ENCODE measurements at places on chromosomes 2 and 18. TPM values are rescaled to one million over a fixed set of nuclear protein-coding genes. Genes with fewer than 3 reads are reported as not detected.

Gene UGT1A4
- total RNA-seq, result not detected

Gene EGR4
- total RNA-seq, result 1.2 TPM

Gene SLC4A5
- total RNA-seq, result 0.50 TPM

Gene RPIA
- 17.3 TPM for total RNA-seq

Gene ANKRD29
- total RNA-seq, result 2.1 TPM

Gene DNAH7
- total RNA-seq, result 0.09 TPM

Gene CENPA
- 21.4 TPM for total RNA-seq

Gene DYNC2LI1
- 8.5 TPM for total RNA-seq

Gene DSC2
- 24.9 TPM for total RNA-seq

Gene ATG16L1
- 39.3 TPM for total RNA-seq

Gene SPDYA
- total RNA-seq, result 0.52 TPM

Gene CIB4
- total RNA-seq, result not detected

Gene ZSWIM2
- not detected for total RNA-seq

Gene TNFRSF11A
- total RNA-seq, result 7.8 TPM

Gene STK39
- total RNA-seq, result 22.1 TPM

Gene AGXT
- total RNA-seq, result not detected

Gene SERPINB12
- total RNA-seq, result not detected

Gene TFPI
- total RNA-seq, result 5.8 TPM

Gene PLGLB1
- 1.2 TPM for total RNA-seq

Gene CDK5R2
- 0.11 TPM for total RNA-seq

Gene DUSP2
- 13.5 TPM for total RNA-seq

Gene DOCK10
- 0.79 TPM for total RNA-seq

Gene NYAP2
- total RNA-seq, result not detected

Gene TPGS2
- 147 TPM for total RNA-seq

Gene NEU4
- 0.42 TPM for total RNA-seq

Gene ESPNL
- total RNA-seq, result 0.17 TPM

Gene CRYGB
- total RNA-seq, result not detected

Gene ADAM23
- total RNA-seq, result 24.2 TPM

Gene EML6
- total RNA-seq, result 0.64 TPM

Gene IL36G
- not detected for total RNA-seq

Gene ST8SIA5
- 0.75 TPM for total RNA-seq

Gene WDPCP
- total RNA-seq, result 17.4 TPM

Gene ADD2
- 124 TPM for total RNA-seq

Gene TGFA
- 3.3 TPM for total RNA-seq

Gene PPP4R1
- total RNA-seq, result 106 TPM

Gene CD8A
- not detected for total RNA-seq

Gene SERPINB10
- total RNA-seq, result not detected

Gene TMBIM1
- 20.1 TPM for total RNA-seq

Gene SERPINB4
- total RNA-seq, result 4.3 TPM

Gene FBXO41
- 15.4 TPM for total RNA-seq

Gene DSG2
- total RNA-seq, result 107 TPM

Gene PCARE
- total RNA-seq, result not detected

Gene CD207
- total RNA-seq, result not detected

Gene SEMA4F
- total RNA-seq, result 6.4 TPM

Gene SDC1
- total RNA-seq, result 22.3 TPM

Gene CHRNA1
- not detected for total RNA-seq

Gene CYS1
- 0.07 TPM for total RNA-seq

Gene WDR75
- total RNA-seq, result 70.6 TPM

Gene ARHGEF4
- 12.6 TPM for total RNA-seq

Gene RNF125
- 9.4 TPM for total RNA-seq

Gene CRYBA2
- total RNA-seq, result not detected

Gene RPRM
- 38.4 TPM for total RNA-seq

Gene TCF7L1
- 117 TPM for total RNA-seq

Gene DCC
- total RNA-seq, result 0.35 TPM

Gene CNGA3
- total RNA-seq, result not detected

Gene IMPA2
- 69.1 TPM for total RNA-seq

Gene KIAA2012
- not detected for total RNA-seq

Gene HOXD13
- total RNA-seq, result not detected

Gene ERICH2
- total RNA-seq, result 0.66 TPM

Data from H9 (cell line).